H9 (cell line): ENCODE measurements at places on chromosomes 16 and 17.

GRCh38 chr16:52407778-52408177 lies 139.2 kb downstream of the TOX3 start:
- DNase-seq, result no peak

GRCh38 chr17:17042851-17043460 lies 699 bp downstream of the MPRIP start:
- DNase-seq, result peak; percentile 49

DNA sequence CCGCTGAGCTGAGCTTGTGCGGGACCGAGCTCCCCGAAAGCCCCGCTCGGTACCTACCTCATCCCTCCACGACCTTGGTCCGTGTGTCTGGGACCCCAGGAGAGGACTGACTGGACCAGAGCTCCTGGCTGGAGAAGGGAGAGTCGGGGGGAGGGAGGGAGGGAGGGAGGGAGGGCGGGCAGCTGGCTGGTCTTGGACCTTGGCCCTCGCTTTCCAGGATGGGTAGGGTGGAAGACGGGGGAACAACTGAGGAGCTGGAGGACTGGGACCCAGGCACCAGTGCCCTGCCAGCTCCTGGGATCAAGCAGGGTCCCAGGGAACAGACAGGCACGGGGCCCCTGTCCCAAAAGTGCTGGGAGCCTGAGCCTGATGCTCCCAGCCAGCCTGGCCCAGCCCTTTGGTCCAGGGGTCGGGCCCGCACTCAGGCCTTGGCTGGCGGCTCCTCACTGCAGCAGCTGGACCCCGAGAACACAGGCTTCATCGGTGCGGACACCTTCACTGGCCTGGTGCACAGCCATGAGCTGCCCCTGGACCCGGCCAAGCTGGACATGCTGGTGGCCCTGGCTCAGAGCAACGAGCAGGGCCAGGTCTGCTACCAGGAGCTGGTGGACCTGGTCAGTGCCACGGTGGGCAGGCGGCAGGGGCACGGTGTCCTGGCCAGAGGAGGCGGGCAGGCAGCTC lies 553 bp downstream of the RHBDL1 start:
- DNase-seq, result no peak

DNA sequence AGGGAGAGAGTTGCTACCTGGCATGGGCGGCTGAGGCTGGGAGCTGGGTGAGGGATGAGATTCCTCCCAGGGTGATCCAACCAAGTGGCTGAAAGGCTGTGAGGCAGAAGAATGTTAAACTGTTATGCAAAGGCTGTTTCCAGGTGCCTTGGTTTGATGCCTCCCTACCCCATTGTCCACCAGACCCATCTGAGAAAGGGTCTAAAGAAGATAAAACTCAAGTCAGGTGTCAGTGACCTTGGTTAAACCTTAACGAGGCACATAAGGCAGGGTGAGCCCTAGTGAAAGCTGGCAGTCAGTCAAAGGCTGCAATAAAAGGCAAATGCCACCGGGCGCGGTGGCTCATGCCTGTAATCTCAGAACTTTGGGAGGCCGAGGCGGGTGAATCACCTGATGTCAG lies 23.8 kb downstream of the LDHD start:
- no peak for DNase-seq

- DNase-seq, result no peak
These were observed 1.5 kb downstream of the SCARF1 start for GRCh38 chr17:1643999-1644492.

GRCh38 chr16:50718061-50718760 lies 23.7 kb upstream of the CYLD start:
- no peak for DNase-seq

- no peak for DNase-seq
These were observed 37.8 kb downstream of the YWHAE start for GRCh38 chr17:1362065-1362848.

DNA sequence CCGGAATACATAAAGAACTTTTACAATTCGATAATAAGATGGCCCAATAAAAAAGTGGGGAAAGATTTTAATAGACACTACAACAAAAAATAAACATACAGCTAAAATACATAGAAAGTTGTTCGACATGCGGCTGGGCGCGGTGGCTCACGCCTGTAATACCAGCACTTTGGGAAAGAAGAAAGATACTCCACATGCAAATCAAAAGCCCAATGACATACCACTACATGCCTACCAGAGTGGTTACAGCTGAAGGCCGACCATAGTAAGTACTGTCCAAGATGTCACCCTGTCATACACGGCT lies 9.3 kb downstream of the PRCD start:
- DNase-seq, result no peak

- DNase-seq, result no peak
These were observed 58.9 kb downstream of the RAP1GAP2 start for GRCh38 chr17:2855063-2855600.

- DNase-seq, result no peak
These were observed 6.1 kb upstream of the HEATR3 start for GRCh38 chr16:50059669-50060068.

DNA sequence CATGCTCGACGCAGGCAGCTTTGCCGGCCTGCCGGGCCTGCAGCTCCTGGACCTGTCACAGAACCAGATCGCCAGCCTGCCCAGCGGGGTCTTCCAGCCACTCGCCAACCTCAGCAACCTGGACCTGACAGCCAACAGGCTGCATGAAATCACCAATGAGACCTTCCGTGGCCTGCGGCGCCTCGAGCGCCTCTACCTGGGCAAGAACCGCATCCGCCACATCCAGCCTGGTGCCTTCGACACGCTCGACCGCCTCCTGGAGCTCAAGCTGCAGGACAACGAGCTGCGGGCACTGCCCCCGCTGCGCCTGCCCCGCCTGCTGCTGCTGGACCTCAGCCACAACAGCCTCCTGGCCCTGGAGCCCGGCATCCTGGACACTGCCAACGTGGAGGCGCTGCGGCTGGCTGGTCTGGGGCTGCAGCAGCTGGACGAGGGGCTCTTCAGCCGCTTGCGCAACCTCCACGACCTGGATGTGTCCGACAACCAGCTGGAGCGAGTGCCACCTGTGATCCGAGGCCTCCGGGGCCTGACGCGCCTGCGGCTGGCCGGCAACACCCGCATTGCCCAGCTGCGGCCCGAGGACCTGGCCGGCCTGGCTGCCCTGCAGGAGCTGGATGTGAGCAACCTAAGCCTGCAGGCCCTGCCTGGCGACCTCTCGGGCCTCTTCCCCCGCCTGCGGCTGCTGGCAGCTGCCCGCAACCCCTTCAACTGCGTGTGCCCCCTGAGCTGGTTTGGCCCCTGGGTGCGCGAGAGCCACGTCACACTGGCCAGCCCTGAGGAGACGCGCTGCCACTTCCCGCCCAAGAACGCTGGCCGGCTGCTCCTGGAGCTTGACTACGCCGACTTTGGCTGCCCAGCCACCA lies 9.7 kb downstream of the VASN start:
- no peak for DNase-seq

DNA sequence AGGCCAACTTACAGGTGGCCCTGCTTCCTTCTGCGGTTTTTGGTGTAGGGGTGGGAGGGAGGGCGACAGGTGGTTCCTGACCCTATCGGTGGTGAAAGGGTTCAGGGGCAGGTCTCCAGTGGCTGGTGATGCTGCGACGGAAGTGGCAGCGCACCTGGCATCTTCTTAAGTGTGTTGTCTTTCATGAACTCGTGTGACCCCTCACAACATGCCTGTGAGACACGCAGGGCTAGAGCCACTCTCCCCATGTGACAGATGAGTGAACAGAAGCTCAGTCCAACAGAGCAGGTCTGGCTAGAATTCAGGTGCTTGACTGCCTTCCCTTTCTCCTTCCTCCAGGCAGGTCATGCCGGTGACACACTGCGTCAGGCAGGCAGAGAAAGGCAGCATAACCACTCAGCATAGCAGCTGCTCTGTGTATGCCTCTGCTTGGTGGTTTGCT lies 8.0 kb downstream of the TNFAIP1 start:
- DNase-seq, result no peak

GRCh38 chr17:1629504-1630310 lies 1.1 kb upstream of the SLC43A2 start:
- peak; percentile 86 for DNase-seq

- DNase-seq, result no peak
These were observed 85.1 kb downstream of the WWOX start for GRCh38 chr16:78184238-78185183.

DNA sequence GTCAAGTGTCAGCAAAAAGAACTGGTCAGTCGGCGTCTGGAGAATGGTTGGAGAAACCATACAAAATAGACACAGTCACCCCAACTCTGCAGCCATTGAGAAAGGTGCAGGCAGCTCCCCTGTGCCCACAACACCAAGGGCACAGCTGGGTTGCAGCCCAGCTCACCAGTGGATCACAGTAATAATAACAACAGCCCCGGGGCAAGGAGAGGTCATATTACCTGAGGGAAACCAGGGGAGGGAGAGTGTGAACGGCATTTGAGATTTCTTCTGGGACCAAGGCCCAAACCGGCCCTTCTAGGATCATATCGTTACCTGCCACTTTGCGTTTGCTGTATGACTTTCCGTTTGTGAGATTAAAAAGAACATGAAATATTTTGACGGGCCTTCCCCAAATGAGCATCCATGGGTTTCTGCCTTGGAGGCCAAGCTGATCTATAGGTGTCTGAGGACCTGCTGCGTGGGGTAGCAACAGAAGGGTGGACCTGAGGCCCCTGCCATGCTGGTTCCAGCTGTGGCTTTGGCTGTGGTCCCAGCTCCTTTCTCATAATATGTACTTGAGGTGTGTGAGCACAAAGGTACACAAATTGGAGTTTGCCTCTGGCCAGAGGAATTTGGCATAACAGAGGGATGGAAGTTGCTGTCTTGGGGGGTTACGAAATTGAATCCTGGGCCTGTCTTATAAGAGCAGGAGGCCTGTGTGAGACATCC lies 154.6 kb downstream of the CMIP start:
- no peak for DNase-seq

GRCh38 chr17:63688396-63689020 lies 11.4 kb downstream of the LIMD2 start:
- DNase-seq, result no peak

DNA sequence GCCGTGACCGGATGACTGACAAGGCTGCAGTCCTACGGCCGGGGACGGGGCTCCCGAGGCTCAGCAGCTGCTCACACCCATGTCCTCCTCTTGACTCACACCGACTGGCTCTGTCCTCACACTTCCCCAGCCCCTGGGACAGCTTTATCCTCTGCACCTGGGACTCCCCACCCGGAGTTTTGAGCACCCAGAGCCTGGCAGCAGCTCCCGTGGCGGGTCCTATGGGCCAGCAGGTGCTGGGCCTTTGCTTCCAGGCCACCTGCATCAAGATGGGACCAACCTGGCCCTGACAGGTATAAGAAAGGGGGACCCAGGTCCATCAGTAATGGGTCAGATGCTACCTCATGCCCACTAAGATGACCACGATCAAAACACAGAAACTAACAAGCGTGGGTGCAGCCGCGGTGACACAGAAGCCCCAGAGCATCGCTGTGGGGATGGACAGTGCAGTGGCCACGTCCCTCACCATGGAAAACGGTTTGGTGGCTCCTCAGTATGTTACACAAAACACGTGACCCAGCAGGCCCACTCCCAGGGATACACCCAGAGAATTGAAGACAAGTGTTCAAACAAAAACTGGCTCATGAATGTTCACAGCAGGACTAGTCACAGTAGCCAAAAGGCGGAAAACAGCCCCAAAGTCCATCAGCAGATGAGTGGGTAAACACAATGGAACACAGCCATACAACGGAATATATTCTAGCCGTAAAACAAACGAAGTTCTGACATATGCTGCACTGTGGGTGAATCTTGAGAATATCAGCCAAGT lies 3.3 kb upstream of the NOTUM start:
- no peak for DNase-seq

DNA sequence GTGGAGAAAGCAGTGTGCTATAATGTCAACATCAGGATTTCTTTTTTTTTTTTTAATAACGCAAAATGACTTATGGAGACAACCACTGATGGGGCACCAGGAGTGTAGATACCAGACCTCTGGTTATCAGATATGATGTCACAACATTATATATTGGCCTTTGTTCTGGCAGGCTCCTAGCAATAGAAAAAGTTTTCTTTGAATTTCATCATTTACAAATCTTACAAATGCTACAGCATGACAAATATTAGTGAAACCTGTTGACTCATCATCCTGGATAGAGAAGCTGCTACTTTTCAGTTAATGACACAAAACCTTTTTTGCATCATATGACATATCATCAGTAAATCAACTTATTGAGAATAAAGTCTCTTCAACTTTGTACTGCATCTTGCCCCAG lies 6.1 kb downstream of the THUMPD1 start:
- DNase-seq, result no peak

- DNase-seq, result no peak
These were observed 340.7 kb downstream of the SLC39A11 start for GRCh38 chr17:72751746-72752145.

GRCh38 chr17:69535016-69535570 lies 120.6 kb downstream of the MAP2K6 start:
- no peak for DNase-seq

- peak; percentile 31 for DNase-seq
These were observed 1.4 kb upstream of the FOXC2 start for GRCh38 chr16:86565181-86565631.

- no peak for DNase-seq
These were observed 46.1 kb downstream of the CHCT1 start for GRCh38 chr17:60468371-60468770.

- no peak for DNase-seq
These were observed 1.4 kb downstream of the STARD3 start for GRCh38 chr17:39638317-39638716.

GRCh38 chr16:72313903-72314302 lies 141.9 kb upstream of the PMFBP1 start:
- no peak for DNase-seq

GRCh38 chr16:74650966-74651567 lies 15.6 kb downstream of the RFWD3 start:
- no peak for DNase-seq

GRCh38 chr17:28334171-28334570 lies 1.1 kb downstream of the IFT20 start:
- DNase-seq, result no peak

GRCh38 chr17:33055171-33055611 lies 63.5 kb downstream of the SPACA3 start:
- DNase-seq, result no peak

DNA sequence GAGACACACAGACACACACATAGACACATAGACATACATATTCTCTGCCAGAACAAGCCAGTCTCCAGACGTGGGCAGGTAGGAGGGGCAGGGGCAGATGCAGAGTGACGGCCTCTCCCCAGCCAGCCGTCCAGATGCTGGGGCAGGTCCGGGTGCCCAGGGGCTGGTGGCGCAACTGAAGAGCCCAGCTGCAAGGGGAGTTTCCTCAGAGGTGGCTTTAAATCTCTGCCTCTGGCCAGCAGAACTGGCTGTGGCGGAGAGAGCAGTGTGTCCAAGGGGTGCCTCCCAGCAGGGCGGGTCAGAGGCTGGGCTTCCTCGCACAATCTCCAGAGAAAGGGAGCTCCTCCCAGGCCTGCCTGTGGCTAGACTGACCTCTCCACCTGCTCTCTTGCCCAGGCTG lies 9.4 kb upstream of the GCGR start:
- no peak for DNase-seq

GRCh38 chr17:14295676-14296075 lies 5.2 kb upstream of the HS3ST3B1 start:
- DNase-seq, result peak; percentile 26
